Stimulated activated CD4-positive, alpha-beta T cell treated with anti-CD3 and anti-CD28 coated beads, Interleukin-12 subunit alpha, Interleukin-12 subunit beta, amount 100 ng/mL, for 24 hours (primary cell): ENCODE measurements at places on chromosomes 16 and 17.

GRCh38 chr16:84175350-84176081, 11.3 kb downstream of the TAF1C start:
- peak; percentile 65 for DNase-seq

- DNase-seq, result no peak
Observed at GRCh38 chr17:2656283-2656682, 55.3 kb downstream of the CLUH start.

DNA sequence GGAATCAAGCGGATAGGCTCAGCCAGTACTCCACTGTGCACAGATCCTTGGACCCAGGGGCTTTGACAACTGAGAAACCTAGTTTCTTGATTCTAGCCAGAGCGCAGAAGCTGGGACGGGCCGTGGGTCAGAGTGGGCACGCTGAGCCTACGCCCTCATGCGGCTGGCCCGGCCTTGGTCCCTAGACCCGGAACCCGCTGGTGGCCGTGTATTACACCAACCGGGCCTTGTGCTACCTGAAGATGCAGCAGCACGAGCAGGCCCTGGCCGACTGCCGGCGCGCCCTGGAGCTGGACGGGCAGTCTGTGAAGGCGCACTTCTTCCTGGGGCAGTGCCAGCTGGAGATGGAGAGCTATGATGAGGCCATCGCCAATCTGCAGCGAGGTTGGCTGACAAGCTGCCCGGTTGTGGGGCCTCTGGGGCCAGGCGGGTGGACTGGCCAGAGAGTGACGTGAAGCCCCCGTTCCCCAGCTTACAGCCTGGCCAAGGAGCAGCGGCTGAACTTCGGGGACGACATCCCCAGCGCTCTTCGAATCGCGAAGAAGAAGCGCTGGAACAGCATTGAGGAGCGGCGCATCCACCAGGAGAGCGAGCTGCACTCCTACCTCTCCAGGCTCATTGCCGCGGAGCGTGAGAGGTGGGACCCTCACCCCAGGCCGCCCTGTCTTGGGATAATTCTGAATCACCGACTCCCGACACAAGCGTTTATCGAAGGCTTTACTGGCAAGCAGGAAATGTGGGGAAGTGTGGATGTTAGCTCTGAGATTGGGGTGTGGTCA, 946 bp downstream of the STUB1 start:
- DNase-seq, result no peak

DNA sequence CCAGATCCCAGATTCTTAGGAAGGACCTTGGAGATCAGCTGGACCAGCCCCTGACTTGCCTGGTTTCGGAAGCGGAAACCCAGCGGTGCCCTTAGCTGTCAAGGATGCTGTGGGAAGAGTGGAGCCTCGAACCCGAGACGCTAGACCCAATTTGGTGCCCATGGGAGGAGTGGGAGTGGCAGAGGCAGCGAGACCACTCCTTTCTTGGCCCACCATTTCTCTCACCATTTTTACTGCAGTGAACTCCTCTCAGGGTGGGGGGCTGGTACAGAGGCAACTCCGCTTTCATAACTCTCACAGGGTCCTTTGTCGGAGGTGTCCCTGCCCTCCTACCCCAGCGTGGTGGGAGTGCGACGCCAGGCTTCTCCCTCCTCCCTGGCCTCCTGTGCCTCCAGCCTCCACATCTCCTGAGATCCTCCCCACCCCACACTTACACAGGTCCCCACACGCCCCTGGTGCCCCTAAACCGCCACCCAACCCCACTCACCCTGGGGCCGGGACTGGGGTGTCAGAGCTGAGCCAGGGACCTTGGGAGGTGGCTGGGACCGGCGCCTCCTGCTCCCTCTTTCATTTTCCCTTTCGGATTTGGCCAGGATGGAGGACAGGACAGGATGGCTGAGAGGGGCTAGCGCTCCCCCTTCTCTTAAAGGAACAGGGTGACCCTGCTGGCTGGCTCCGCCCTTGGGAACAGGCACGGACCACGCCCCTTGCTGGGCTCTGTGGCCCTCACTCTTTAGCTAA, at the start of gene GJD3:
Gene GJD3 (minus strand): TSS at position 617 of the 741 bp plus-strand sequence. CDS start 922 bp downstream, outside the sequence.
- DNase-seq, result no peak

- DNase-seq, result no peak
Observed at GRCh38 chr17:14452856-14453255, 152.0 kb downstream of the HS3ST3B1 start.

- DNase-seq, result no peak
Observed at GRCh38 chr17:47280072-47280811, 26.6 kb downstream of the ITGB3 start.

- DNase-seq, result no peak
Observed at GRCh38 chr16:87101903-87102302, 215.3 kb downstream of the C16orf95 start.

- no peak for DNase-seq
Observed at GRCh38 chr16:20838240-20838639, 31.9 kb downstream of the REXO5 start.

- DNase-seq, result no peak
Observed at GRCh38 chr17:82287868-82288801, 14.6 kb upstream of the CSNK1D start.

GRCh38 chr17:66444031-66444430, 141.6 kb downstream of the PRKCA start:
- no peak for DNase-seq

- no peak for DNase-seq
Observed at GRCh38 chr17:17757391-17757791, 76.1 kb downstream of the RAI1 start.

GRCh38 chr17:70166615-70167014, 2.7 kb upstream of the KCNJ2 start:
- DNase-seq, result no peak

- DNase-seq, result no peak
Observed at GRCh38 chr17:74842146-74842598, 17.5 kb downstream of the GRIN2C start.

- no peak for DNase-seq
Observed at GRCh38 chr17:49022391-49022941, 25.3 kb downstream of the IGF2BP1 start.

DNA sequence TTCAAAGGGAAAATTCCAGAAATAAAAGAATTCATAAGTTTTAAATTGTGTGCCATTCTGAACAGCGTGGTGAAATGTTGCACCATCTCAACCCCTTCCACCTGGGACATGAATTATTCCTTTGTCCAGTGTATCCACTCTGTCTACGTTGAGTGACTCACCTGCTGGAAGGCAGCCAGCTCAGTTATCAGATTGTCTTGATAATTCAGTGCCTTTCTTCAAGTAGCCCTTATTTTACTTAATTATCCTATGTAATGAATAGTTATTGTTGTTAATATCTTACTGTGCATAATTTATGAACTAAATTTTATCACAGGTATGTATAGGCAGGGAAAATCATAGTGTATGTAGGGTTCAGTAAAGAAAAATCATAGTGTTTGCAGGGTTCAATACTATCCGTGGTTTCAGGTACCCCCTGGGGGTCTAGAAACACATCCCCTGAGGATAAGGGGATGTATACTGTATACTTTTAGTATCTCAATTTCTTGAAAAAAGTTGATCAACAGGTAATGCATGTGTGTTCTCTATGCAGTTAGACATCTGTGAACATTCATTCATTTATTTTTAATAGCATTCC, 7.7 kb upstream of the PCTP start:
- no peak for DNase-seq

DNA sequence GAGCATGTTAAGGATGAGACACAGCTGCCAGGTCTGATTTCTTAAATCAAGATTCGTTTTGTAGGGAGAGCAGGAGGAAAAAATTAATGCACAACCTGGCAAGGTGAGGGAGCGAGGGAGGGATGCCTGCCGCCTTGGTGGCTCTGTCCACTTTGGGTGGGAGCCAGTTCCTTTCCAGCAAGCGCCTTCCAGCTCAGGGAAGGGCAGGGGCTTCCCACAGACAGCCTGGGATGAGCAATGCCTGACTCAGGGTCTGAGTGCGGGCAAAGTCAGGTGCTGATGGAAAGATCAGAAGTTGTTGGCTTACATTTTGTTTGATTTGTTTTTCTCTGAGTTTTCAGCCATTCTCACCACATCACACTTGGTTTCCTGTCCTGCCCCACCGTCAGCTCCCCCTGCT, 220.7 kb downstream of the ENGASE start:
- DNase-seq, result no peak

- no peak for DNase-seq
Observed at GRCh38 chr16:85611194-85611443, 2.0 kb upstream of the GSE1 start.

GRCh38 chr16:21162661-21163151, 4.2 kb downstream of the LDAF1 start:
- no peak for DNase-seq

- DNase-seq, result no peak
Observed at GRCh38 chr16:79007614-79008013, 592.9 kb downstream of the MAF start.

DNA sequence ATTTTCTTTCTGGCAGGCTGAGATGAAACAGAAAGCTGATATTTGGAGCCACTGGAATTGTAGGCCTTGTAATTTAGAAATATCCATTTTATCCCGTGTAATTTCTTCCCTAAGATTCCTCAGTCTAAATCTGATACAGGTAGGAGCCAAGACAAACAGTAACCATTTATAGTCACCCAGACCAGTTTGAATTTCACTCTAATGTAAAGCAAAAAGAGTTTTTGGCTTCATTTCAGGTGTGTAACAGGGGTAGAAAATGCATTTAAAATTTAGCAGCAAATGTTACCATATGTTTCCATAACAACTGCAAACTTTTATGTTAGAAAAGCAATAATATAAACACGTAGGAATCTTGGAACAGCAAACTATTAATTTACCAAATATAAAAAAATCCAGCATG, 249.4 kb downstream of the FTO start:
- DNase-seq, result no peak

- DNase-seq, result no peak
Observed at GRCh38 chr17:74877592-74878548, 5.1 kb upstream of the FDXR start.

GRCh38 chr16:1003391-1004347, 22.1 kb downstream of the SOX8 start:
- DNase-seq, result peak; percentile 42

GRCh38 chr17:48530887-48531272, at the start of gene HOXB1:
Gene HOXB1 (minus strand): TSS chr17:48531011. CDS start chr17:48530904, 107 bp downstream.
- no peak for DNase-seq

DNA sequence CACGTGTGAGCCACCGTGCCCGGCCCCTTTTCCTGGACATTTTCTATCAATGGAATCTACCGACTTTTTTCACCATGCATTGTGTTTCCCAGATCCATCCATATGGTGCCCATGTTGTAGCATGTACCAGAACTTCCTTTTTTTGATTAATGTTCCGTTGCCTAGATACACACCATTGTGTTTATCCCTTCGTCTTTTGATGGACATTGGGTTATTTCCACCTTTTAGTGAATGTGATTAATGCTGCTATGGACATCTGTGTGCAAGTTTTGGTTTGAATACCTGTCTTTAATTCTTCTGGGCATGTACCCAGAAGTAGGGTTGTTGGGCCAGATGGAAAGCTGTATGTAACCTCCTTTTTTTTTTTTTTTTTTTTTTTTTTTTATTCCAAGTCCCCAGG, 79.8 kb downstream of the NT5M start:
- DNase-seq, result no peak

DNA sequence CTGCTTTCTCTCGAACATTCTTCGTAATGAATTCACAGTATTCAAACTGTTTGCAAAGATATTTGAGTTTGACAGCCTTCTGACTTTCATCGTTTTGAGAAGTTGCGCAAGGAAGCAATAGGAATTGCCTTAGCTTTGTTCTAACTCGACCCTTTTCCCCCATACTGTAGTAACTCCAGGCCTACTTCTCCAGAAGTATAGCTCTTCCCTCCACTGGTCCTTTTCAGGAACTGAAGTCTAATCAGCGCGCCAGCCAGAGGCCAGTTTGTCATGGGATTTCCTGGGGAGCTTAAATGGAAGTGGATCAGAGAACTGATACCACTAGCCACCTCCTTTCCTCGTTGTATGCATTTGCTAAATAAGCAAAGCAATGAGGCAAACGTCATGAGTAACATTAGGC, 27.9 kb downstream of the CDR2 start:
- DNase-seq, result no peak

GRCh38 chr17:46013502-46014165, 14.6 kb downstream of the STH start:
- DNase-seq, result no peak

DNA sequence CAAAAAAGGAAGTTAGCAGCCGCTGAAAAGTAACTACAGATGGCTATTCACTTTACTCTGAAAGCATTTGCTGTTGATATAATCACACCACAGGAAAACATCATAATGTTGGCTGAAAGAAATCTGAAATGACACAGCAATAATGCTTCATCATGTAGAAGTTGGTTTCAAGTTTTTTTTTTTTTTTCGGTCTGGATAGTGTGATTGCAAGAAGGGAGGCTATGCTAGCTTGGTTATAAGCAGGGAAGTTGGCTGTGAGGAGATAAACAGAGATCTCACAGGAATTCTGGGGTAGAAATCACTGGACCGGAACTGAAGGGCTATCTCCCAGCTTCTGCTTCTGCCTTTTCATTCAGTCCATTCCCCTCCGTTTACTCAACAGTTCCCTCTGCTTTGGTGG, 57.9 kb downstream of the MYO1D start:
- DNase-seq, result no peak

GRCh38 chr17:63573634-63574033, 23.4 kb downstream of the DCAF7 start:
- DNase-seq, result no peak
